ENCODE measurements at places on chromosomes 6 and 20.

DNA sequence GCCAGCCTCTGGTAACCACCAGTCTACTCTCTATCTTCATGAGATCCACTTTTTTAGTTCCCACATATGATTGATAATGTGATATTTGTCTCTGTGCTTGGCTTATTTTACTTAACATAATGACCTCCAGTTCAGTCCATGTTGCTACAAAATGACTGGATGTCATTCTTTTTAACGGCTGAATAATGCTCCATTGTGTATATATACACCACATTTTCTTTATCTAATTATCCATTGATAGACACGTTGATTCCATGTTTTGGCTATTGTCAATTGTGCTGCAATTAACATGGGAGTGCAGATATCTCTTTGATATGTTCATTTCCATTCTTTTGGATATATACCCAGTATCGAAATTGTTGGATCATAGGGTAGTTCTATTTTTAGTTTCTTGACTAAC, 89.3 kb downstream of the ATRN start:
- DNase-seq: no peak

DNA sequence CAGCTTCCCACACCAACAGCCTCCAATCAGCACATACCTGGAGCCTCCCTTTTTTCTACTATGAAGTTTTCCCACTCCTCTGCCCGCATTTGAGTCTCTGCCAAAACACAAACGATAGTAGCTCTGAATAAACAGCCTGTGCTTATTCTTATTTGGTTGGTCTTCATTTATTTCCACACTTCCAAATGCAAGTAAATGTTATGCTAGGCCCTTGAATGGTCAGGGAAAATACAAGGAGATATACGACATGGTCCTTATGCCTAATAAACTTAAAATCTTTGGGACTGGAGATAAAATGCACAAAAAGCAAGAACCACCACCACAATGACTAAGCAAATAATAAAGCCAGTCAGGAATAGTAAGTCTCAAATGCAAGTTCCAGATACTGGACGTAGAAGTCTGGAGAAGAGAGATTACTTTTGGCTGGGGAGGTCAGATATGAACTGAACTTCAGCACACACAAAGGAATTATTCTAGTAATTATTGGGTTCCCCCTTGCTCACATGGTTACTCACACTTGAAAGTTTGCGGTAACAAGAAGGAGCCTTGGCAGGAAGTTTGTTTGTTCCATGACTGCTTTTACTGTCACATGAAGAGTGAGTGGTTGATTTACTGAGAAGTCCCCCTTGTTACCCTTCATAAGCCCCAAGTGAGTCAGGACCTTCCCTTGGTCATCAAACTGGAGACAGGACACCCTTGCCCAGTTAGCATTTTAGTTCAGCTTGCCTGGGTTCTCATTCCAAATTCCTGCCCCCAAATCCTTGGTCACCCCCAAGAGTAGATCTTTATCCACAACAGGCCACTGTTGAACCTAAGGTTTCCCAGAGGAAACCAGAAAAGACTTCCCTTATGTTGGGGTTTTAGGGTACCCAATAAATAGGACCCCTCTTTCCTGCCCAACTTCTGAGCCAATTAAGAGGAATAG, 511.2 kb upstream of the JARID2 start:
- no peak for DNase-seq

DNA sequence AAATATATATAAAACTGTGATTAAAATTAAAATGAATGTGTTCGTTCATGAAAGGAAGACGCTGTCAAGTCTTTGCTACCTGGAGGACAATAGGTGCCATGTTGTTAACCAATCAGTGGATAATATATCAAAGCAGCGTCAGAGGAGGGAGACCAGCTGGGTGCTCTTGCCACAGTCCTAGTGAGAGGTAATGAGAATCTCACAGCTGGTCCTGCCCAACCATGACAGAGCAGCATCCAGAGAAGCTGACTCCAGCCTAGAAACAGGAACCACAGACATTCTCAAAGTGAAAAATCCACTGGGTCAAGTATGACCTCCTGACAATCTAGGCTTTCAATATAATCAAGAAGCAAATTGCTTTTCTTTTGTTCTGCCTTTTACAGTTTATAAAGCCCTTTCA, 94.5 kb upstream of the LRFN2 start:
- DNase-seq: no peak

DNA sequence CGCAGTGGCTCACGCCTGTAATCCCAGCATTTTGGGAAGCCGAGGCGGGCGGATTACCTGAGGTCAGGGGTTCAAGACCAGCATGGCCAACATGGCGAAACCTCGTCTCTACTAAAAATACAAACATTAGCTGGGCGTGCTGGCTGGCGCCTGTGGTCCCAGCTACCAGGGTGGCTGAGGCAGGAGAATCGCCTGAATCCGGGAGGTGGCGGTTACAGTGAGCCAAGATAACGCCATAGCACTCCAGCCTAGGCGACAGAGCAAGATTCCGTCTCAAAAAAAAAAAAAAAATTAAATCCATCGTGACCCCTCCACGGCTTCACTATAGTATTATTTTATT, 1.2 kb upstream of the CPNE1 start:
- no peak for DNase-seq

DNA sequence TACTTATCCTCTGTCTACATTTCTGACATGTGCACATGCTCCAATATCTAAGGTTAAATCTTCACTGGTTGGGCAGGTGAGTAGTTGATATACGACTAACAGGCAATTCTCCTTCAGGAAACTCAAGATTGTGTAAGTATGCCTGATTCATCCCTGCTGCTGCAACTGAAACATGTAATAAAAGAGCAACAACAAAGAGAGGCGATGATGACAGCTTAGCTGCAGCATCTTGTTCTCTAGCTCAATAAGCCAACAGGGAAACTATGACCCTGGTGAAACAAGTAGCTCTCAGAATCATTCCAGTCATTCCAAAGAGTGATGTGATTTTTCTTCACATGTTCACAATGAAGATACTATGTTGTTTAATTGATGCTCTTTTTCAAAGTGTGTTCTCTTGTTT, 74.4 kb downstream of the ELOVL4 start:
- DNase-seq: peak; percentile 9

DNA sequence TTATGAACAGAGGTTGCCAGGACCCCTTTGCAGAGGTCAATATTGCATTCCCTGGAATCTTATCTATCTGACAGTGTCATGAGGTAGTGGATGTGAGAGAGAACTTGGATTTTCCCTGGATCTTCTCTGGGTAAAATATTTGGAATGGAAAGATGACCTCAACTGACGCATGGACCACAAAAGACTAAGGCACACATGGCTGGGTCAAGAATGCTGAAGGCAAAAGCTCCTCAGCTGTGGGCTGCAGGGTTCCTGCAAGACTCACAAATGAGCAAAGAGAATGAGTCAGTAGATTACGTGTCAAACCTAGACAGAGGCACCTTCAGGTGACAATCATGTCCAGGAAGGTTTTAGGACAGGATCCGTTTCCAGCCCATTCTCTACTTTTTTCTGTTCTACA, 484.0 kb downstream of the C6orf118 start:
- no peak for DNase-seq

DNA sequence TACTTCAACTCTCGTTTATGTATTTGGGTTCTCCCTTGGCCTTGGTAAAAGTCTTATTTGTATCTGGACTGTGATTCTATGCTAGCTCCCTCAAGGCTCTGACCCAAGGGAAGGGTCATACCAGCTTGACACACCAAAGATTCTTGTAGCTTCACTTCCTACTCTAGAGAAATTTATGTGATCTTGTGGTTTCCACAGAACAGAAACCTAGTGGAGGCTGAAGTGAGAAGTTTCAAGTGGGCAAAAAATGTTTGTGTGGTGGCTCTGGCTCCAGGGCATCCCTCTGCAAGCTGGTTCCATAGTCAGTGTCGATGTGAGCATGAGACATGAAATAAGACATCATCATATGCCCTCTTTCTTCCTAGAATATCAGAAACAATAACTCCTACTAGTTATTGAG, 48.1 kb upstream of the TNFRSF21 start:
- no peak for DNase-seq

- DNase-seq: no peak
Measured at GRCh38 chr6:17442196-17442595, 48.8 kb downstream of the CAP2 start.

DNA sequence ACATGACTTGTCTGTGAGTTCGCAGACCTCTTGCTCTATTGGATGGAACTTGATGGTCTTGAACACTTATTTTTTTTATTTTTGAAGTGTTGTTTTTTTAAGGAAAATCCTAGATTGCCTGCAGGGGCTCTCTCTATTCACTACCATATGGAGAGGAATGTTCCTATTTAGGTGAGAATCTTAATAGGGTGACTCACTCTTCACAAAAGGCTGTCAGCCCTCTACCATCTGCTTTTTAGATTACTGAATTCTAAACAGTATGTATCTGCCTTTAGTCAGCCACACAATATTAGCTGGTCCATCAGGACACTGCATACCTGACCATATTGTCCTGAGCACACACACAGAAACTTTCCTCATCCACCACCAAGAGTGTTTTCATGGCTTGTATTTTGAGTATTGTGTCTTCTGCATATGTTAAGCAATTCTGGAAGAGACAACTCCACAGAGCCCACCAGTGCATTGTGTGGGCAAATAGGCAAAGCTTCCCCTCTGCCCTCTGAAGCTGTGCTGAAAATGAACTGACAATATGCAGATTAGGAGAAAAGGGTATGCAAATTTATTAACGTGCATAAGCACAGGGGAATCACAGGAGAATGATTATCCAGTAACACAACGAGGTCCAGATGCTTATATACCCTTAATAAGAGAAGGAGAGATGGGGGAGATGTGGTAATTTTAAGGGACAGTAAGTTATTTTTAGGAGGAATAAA, 6.6 kb upstream of the BTBD9 start:
- DNase-seq: peak; percentile 46

DNA sequence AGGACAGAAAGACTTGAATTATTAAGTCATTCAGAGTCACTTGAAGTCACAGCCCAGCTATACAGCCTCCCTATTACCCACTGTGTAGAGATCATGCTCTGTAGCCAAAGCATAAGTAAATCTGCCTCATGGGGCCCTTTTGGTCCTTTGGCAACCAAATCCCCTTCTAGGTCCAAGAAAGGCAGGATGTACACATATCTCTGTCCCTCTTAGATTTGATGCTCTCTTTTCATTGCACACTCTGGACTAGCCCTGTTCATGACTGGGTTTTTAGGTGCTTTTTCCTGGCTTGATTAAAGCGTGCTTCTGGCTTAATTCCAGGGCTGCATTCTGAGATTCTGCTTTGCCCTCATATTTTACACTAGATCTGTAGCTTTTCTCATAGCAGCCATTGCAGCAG, 296.8 kb downstream of the TENT5A start:
- DNase-seq: no peak

- DNase-seq: no peak
Measured at GRCh38 chr6:21281366-21281765, 312.2 kb upstream of the SOX4 start.

GRCh38 chr6:54900666-54901065, 54.1 kb downstream of the FAM83B start:
- DNase-seq: peak; percentile 24

DNA sequence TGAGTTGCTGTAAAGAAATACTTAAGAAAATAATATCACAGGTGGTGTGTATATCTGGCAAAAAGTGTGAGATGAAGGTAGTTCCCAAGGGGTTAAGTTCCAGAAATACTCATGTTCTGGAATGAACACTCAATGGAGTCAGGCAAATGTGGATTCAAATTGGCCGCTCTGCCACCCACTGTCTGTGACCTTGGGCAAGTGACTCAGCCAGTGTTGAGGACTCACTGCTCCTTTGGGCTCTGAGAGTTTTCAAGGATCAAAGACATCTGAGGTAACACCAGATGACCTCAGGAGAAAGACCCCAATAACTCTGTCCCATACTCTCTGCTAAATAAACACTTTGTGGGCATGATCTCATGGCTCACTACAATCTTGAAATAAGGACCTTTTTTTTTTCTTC, 59.2 kb upstream of the EYA2 start:
- peak; percentile 26 for DNase-seq

DNA sequence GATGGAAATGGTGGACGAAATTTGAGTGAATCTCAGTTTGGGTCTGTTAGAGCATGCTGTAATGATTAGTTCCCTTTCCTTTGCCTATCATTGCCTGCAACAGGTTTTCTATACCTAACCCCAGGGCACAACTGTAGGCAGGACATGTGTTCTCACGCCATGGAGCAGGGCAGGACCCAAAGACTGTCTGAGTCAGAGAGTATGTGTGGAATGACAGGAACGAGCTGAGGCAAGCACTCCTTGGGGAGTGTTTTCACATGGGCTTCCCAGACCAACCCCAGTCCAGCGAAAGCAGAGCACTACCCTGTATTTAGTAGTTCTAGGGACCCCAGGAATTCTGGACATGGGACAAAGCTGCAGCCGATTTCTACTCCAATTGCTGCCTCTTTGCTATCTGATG, 234.2 kb downstream of the HACE1 start:
- DNase-seq: peak; percentile 87

DNA sequence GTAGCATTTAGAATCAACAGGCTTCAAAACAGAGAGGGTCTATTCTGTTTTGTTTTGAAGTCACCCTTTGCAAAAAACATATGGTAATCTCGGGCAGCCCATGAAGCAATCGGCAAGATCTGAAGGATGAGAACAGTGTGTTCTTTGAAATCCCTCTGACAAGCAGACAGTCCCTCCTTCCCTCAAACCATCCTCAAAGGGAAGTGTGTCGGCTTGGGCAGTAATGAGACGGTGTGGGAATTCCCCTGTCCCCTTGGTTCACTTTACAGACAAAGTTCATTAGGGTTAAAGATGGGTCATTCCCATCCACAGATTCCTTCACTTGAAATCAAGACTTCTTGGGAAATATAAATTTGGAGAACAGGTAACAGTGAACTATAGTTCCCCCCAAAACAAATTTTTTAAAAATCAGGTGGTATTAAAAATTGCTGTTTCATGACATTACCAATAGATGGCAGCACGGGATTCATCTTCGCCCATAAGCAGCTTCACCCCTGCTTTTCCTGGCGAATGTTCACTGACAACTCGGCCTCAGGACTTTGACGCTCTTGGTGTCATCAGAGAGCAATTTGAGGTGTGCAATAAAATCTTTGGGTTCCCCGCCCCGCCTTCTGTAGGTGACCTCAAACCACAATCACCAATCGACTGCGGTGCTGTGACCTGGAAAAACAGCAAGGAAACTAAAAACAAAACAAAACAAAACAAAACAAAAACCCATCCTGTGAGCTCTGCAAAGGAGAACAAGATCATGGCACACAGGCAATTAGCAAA, 159.3 kb upstream of the TNFAIP3 start:
- DNase-seq: peak; percentile 81

DNA sequence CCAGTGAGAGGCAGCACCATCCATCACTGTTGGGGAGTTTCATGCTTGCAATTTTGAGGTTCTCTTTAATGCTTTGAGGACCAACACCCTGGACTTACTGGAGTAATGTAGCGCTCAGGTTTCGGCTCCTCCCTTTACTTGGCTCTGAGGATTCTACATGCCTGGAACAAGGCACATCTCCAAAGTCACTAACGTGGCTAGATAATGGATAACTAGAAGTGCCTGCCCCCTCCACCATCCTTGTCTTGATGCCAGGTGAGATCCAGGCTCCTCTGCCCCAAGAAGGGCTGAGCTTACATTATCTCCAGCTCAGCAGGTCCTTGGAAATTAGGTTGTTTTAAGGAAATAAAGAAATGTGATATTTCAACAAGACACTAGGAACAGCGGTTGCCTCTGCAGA, 75.5 kb upstream of the ZNFX1 start:
- no peak for DNase-seq

GRCh38 chr6:119148825-119149525, 70.5 kb upstream of the FAM184A start:
- peak; percentile 48 for DNase-seq

GRCh38 chr6:104462811-104463599, 396.7 kb downstream of the HACE1 start:
- no peak for DNase-seq

- DNase-seq: peak; percentile 97
Measured at GRCh38 chr20:63941282-63942081, 14.7 kb downstream of the UCKL1 start.

- DNase-seq: no peak
Measured at GRCh38 chr6:21132856-21133838, 460.4 kb upstream of the SOX4 start.
